Brain pericyte (primary cell): ENCODE measurements at places on chromosomes 5 and 9.

DNA sequence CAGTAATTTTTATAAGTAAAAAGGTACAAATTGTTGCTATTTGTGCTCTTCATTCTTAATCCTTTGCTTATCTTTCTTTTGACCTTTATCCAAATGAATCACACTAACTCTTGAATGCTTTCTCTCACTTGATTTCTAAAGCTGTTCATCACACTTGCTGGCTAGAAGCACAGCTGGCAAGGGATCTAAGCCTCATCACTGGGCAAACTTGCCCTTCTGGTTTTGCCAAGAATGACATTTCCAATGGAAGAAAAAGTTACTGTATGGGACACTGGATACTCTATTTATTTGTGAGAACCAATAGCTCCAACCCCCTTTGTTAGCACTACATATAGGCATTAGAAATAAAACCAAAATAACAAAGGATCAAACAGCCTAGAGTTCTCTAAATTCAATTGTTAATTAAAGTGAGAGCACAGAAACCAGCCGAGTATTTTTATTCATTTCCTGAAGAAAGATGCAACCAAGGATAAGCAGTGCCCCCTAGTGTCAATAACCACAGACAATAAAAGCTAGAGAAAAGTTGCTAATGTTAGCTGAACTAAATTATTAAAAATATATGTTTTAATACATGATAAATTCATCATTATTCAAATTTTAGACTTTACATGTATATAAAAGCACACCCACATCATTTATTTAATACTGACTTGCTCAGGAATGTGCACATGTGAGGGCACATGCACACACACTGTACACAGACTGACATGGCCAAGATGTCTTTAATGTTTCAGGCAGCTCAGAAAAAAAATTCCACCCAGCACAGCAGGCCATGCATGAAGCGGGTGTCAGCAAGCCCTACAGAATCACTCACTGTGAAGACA, 59.8 kb upstream of the POU5F2 start:
- DNase-seq: no peak

DNA sequence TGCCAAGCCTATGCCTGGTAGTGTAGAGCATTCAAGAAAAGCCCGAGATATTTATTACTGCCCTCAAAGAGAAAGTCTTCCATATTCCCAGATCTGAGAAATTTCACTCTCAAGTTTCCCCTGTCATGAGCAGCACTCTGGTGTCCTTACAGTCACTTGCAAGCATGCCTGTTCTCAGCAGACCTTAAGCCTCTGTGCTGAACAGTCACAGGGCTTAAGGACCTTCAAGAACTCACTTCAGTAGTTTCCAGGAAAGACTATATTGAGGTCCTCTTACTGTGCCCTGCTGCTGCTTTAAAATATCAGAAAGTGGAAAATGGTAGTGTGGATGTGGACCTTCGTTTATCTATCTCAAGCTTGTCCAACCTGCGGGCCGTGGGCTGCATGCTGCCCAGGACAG, 53.5 kb downstream of the DNAJC21 start:
- no peak for DNase-seq

DNA sequence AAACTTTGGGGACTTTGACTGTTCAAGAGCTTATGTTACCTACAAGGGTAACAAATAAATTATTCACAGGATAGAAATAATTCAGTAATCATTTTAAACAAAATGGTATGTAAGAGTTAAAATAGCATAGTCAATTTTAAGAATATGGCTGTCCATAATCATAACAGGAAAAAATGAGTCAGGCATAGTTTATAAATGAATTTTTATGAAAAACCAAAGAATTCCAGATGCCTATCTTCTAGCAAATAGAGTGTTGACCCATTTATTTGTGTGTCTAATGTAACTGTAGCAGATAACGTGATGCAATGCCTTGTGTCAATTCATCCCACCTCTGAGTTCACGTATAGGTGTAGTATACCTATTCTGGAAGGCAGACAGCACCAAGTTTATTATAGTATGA, 169.7 kb upstream of the CDH9 start:
- no peak for DNase-seq

DNA sequence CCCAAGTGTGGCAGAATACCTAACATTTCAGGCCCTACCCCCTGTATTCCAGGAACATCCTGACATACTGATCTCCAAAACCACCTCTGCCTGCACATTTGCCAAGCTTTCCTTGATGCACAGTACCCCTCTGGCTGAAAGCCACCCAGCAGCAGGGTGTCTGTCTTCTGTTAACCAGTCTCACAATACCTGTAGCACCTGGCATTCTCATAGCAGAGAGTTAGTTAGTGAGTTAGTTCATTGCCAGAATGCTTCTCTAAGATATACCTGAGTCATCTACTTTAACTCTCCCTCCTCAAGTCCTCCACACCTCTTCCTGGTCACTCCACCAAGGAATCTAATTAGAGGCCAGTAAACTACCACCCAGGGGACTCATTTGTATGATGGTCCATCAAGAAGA, 46.1 kb upstream of the IL7R start:
- no peak for DNase-seq

GRCh38 chr5:137234973-137235943, 263.9 kb downstream of the SPOCK1 start:
- DNase-seq: no peak

DNA sequence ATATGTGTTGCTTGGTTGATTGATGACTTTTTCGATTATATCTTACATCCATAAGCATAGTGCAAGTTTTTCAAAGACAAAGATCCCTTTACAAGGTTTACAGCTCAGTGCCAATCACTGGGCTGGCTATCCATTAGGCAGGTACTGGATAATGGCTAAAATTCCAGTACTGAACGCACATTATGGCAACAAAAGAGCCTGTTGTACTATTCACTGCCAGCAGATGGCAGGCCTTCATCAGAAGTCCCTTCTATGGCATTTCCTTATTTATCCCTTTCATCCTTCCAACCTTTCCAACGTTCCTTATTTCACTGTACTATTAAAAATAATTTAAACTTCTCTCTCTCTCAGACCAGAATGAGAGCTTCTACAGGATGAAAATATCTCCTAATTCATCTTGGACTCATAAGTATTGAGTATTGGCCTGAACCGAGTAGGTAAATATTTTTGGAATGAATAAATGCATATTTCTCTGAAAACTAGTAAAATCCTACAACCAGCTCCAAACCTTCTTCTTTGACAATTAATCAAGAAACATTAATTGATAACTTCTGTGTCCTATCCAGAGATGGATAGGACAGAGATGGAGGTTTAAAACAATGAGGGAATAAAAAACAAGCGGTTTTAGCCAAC, 6.7 kb upstream of the WNT8A start:
- DNase-seq: no peak

DNA sequence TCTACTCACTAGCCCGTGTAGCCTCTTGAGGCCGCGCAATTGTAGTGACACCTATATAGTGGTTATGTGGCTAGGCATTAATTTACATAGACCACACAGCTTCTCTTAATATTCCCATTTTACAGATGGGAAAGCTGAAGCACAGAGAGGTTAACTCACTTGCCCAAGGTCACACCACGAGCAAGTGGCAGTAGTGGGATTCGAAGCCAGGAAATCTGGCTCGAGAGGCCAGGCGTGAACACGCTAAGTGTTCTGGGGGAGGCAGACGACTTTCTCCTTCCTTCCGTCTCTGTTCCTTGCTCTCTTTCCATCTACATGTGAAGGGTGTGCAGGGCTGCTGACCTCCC, 49.8 kb upstream of the IER5L start:
- DNase-seq: no peak

DNA sequence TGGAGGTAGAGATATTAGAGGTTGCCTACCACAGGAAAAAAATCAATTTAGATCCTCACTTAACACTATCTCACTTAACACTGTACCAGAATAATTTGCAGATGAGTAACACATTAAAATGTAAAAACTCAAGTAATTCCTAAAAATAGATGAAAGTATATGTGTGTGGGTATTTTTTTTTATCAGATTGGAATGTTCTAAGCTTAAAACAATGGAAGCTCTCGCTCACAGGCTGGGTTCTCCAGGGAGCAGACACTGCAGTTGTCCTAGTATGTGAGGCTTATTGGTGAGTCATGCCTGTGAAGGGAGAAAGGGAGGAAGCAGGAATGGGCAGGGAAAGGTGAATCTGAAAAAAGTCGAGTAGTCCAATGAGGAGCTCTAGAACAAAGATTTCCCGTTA, 181.3 kb upstream of the ZNF608 start:
- no peak for DNase-seq

DNA sequence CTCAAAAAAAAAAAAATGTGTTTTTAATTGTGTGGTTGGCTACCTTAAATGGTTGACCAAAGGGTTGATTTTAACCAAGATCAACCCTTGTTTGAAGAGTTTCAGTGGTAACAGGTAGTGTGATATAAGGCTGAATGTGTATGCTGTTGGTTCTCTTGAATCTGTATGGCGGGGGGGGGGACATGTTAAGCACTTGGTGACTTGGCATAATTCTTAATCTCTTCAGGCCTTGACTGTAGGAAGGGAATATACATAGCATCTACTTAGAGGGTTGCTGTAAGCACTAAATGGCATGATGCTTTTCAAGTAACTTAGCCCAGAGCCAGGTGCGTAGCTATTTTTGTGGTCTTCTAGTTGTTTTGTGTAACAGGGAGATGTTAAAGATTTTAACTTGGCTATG, 5.6 kb upstream of the SPRY4 start:
- DNase-seq: no peak

DNA sequence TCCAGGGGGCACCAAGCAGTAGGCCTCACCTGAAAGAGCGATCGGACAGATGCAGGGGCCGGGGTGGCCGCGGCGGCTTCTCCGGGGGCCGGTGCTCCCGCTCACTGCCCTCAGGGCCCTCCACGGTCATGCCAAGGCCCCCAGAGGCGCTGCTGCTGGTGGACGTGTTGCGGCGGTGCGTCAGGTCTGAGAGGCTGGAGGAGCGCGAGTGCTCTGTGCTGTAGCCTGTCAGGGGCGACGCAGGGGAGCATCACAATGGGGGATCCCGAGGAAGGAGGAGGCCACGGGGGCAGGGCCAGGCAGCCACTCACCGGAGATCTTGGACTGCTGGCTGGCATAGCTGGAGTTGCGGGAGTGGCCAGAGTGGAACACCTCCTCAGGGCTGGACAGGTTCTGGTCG, 7.7 kb upstream of the DPM2 start:
- DNase-seq: no peak

GRCh38 chr5:132260051-132260450, 2.6 kb downstream of the PDLIM4 start:
- DNase-seq: no peak

- DNase-seq: no peak
Measured at GRCh38 chr9:72363236-72363635, 1.8 kb downstream of the ZFAND5 start.

GRCh38 chr5:76145945-76146344, 62.8 kb downstream of the SV2C start:
- no peak for DNase-seq

GRCh38 chr9:27600256-27600655, 27.0 kb upstream of the C9orf72 start:
- no peak for DNase-seq

DNA sequence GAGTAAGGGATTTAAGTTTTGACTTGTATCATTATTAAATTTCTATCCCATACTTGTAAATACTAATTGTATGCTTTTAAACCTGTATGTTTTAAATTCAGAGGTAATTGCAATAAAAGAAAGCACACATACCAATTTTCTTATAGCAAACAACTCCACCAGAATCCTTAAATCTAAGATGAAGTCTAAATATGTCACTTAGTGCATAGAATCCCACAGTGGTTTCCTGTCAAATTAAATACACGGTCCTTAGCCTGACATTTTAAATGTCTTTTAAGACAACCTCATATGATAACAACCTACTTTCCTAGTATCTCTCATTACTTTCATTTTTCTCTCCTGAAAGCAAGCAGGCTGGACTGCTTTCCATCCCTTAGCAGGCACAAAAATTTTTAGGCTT, 52.0 kb downstream of the JMY start:
- no peak for DNase-seq

- DNase-seq: no peak
Measured at GRCh38 chr5:72386639-72387038, 66.5 kb downstream of the PTCD2 start.

- no peak for DNase-seq
Measured at GRCh38 chr5:142831009-142831383, 60.8 kb downstream of the ARHGAP26 start.

- DNase-seq: no peak
Measured at GRCh38 chr9:72271613-72272478, 93.2 kb downstream of the ZFAND5 start.

- no peak for DNase-seq
Measured at GRCh38 chr9:123509646-123510045, 153.6 kb downstream of the CRB2 start.

DNA sequence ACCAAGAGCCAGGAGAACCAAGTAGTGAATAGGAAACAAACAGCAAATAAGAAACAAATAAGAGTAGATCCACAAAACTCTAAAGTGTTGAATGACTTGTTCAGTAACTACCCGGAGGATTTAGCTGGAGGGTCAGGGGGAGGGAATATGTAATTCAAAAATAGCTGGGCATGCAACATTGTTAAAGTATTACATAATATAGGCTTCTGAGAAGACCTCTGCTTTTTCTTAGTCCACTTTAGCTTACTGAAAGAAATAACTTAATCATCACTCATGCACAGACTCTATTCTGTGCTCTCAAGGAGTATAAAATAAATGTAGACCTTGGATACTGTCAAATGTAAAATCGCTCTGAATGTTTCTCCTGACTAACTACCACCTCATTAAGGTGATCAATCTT, 183.2 kb upstream of the POU5F2 start:
- DNase-seq: no peak

DNA sequence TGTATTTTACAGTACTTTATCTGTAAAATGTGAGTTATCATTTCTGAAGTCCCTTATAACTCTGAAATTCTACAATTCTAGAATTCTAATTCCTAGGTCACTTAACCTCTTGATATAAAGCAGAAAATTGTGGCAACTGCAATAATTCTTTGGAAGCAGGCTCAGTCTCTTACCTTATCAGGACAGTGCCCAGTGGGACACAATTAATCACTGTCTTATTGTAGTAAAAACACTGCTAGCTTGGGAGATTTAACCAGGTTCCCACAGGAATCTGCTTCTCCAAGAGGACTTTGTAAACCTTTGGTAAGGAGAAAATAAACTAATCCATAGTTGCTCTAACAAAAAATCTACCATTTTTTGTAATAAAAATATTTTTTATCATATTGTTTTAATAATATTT, 18.3 kb upstream of the SPATA9 start:
- DNase-seq: no peak

DNA sequence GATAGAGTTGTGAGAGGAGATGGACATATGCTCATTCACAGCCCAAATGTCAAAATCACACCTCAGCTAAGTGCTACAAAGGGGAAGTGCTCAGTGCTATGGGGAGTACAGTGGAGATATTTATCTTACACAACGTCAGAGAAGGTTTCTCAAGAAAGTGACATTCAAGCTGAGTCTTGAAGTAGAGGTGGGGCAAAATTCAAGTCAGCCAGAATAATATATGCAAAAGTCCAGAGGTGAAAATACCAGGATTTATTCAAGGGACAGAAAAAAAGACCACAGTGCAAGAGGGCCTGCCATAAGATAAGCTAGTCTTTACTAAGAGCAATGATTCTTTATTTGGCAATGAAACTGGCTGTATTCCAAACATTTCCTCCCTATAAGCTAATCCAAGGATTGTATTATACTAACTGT, 327.8 kb upstream of the PIK3R1 start:
- DNase-seq: no peak
